ENCODE measurements at places on chromosomes 1 and 21.

- DNase-seq: no peak
These were observed 10.6 kb downstream of the HCRTR1 start for GRCh38 chr1:31627930-31628559.

DNA sequence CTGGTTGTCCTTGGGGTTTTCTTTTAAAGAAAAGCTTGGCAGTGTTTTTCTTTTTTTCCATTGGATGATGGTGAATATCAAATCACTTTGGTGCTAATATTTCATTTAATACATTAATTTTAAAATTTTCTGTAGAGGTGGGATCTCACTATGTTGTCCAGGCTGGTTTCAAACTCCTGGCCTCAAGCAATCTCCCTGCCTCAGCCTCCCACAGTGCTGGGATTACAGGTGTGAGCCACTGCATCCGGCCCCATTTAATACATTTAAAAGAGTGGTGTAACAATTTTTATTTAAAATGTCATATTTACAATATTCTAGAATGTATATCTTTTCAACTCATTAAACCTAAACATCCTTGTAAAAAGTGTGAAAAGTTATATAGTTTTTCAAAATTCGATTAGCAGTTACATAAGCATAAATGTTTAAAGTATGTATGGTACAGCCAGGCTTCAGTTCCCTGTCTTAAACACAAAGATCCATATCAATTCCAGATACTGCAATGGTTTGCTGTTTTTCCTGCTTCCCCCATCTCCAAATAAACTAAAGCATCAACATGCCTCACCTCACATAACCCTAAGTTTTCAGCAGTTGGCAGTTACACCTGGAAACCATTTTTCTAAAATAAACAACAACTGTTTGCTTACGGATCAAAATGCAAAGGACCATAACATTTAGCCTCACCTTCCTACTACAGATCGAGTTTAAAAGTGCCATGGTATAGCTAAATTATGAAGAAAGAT, 8.9 kb upstream of the LGALS8 start:
- DNase-seq: no peak

DNA sequence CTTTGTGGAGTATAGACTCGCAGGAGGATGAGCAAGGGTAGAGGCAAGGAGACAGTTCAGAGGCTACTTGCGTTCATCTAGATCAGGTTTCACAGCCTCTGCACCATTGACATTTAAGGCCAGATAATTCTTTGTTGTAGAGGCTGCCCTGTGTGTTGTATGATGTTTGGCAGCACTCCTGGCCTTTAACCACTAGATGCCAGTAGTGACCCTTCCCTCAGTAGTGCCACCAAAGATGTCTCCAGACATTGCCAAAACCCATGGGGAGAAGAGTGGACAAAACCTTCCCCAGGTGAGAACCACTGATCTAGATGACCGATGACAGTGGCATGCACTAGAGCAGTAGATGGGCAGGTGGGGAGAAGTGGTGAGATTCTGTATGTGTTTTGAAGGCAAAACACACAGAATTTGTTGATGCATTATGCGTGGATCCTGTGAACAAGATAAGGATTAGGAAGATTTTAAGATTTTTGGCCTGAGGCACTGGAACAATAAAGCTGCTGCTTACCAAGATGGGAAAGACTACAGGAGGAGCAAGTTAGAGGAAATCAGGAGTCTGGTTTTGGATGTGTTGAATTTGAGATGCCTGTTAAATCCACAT, 9.9 kb upstream of the COG2 start:
- DNase-seq: no peak

DNA sequence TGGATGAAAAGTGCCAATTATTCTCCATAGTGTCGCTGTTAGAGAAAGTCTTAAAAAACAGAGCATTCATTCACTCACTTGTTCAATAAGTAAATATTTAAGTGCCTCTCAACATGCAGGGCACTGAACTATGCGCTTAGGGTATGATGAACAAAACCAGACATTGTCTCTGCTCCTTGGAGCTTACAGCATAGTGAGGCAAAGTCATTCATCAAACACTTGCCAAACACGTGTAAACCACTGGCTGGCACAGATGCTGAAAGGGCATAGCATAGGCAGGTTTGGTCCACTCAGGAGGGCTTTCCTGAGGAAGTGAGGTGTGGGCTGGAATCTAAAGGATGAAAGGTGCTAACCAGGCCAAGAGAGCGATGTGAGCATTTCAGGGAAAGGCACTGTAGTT, 27.6 kb upstream of the RD3 start:
- no peak for DNase-seq

DNA sequence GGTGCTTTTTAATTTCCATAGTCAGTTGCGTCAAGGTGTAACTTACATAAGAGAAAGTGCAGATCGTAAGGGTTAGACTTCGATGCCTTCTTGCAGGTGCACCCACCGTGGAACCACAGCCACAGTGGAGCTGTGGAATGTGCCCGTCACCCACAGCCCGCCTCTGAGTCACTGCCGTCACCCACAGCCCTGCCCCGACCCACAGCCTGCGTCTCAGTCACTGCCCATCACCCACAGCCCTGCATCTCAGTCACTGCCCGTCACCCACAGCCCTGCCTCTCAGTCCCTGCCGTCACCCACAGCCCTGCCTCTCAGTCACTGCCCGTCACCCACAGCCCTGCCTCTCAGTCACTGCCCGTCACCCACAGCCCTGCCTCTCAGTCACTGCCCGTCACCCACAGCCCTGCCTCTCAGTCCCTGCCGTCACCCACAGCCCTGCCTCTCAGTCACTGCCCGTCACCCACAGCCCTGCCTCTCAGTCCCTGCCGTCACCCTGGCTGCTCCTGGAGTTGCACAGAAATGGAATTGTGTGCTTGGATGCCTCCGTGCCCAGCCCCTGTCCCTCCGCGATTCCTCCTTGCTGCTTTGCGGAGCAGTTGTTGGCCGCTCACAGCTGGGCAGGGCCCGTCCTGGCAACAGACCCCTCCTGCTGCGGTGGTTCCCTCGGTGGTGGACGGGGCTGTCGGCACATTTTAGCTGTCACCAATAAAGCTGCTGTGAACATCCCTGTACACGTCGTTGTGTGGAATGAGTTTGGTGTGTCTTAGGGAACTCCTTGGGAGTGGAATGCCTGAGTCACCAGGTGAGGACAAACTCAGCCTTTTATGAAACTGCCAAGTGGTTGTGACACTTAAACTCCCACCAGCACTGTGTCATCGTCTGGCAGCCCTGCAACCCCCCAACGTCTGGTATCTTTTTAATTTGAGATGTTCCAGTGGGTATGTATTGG, 44.9 kb upstream of the COL6A2 start:
- no peak for DNase-seq

DNA sequence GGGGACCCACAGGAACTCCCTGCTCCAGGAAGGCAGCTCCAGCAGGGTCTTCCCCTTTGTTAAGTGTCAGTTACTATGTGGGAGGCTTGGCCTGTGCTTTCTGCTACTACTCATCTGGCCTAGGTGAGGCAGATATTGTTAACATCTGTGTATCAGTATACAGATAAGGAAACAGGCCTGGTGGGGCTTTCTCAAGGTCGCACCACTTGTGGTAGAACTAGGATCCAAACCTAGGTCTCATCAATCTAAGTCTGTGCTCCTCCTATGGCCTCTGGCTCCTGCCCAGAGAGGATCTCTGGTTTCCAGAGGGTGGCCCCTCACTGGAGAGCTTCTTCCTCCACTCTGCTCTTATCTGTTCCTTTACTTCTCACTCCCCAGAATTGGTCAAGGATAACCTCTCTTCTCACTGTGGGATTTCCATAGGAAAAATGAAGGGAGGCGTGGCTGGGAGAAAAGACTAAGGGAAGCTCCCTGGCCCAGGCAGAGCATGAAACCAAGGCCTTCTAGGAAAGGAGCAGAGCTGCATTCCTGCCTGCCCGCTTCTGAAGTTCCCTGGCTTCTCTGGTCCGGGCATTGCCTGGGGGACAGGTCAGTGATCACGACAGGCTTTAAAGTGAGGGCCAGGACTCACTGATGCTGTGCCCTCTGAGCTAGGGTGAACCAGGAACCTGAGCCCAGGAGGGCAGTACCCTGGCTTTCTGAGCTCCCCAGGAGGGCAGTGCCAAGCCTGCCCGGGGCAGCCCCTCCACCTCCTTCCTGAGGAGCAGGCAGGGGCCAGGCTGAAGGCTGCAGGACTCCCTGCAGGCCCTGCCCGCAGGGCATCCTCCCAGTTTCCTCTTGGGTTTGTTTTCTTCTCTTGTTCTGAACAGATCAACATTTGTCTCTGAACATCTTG, 5.8 kb downstream of the KCNC4 start:
- no peak for DNase-seq

All from esophagus squamous epithelium (tissue), 5 donors.